ENCODE measurements at places on chromosomes 6 and 20. TPM values are rescaled to one million over a fixed set of nuclear protein-coding genes. Genes with fewer than 3 reads are reported as not detected.

The RUNX2 gene
- total RNA-seq, result 35.4 TPM

The FAM83B gene
- total RNA-seq, result under 0.01 TPM

The PLA2G7 gene
- total RNA-seq, result 0.36 TPM

The GABRR1 gene
- total RNA-seq, result not detected

The BPIFB1 gene
- total RNA-seq, result not detected

The KHDC1L gene
- 0.72 TPM for total RNA-seq

The CLPSL2 gene
- total RNA-seq, result not detected

The RIMS4 gene
- 0.29 TPM for total RNA-seq

The KLC4 gene
- total RNA-seq, result 17.7 TPM

The SPATA25 gene
- total RNA-seq, result 1.2 TPM

The OR14J1 gene
- total RNA-seq, result not detected

The VPS16 gene
- 36.2 TPM for total RNA-seq

The MCCD1 gene
- total RNA-seq, result not detected
